ENCODE measurements at places on chromosomes 11 and 22.

GRCh38 chr22:23888615-23889401 lies 5.4 kb upstream of the MIF start:
- no peak for DNase-seq

- DNase-seq, result no peak
These were observed 7.3 kb upstream of the CTSC start for GRCh38 chr11:88344869-88345268.

DNA sequence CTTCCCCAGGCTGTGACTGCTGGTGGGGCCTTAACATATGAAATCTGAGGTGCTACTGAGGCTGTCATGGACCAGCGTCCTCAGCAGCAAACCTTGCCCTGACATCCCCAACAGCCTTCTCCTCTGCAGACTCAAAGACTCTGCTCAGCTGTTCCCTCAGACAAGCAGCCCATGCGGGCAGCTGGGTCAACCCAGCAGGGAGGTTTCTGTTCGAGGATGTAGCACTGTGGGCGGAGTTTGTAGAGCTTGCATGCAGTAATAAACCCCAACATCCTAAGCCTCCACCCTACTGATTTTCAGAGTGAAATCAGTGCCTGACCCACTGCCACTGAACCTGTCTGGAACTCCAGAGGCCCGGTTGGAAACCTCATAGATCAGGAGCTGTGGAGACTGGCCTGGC lies 88.8 kb upstream of the XKR3 start:
- DNase-seq, result no peak

DNA sequence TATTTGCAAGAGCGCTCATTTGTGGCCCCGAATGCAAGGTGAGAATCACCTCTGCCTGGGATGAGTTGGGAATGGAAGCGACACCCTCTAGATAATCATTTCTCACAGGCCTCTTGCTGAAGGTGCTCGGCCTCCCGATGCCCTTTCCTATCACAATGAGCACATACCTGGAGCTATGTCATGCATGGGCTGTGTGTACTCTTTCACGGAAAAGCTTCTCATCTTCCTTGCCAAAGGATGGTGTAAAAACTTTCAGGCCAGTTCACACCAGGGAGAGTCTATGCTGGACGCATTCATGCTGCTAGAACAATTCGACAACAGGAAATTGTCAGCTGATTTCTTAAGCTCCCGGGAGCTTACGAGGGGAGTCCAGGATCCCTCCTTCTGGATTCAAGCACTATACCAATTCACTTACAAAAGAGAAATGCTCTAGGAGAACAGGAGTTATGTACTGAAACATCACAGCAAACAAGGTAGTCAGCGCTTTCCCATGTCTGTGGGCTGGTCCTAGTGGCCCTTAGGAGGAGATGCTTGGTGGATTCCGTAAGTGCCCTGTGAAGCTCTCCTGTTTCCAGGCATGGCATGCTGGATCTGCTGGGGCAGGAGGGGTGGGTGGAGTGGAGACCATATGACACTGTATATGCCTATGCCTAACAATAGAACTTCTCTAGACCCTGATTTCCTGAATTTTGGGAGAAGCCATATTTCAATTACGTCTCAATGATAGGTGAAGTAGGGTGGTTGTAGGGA lies 53.1 kb upstream of the B3GAT1 start:
- no peak for DNase-seq

DNA sequence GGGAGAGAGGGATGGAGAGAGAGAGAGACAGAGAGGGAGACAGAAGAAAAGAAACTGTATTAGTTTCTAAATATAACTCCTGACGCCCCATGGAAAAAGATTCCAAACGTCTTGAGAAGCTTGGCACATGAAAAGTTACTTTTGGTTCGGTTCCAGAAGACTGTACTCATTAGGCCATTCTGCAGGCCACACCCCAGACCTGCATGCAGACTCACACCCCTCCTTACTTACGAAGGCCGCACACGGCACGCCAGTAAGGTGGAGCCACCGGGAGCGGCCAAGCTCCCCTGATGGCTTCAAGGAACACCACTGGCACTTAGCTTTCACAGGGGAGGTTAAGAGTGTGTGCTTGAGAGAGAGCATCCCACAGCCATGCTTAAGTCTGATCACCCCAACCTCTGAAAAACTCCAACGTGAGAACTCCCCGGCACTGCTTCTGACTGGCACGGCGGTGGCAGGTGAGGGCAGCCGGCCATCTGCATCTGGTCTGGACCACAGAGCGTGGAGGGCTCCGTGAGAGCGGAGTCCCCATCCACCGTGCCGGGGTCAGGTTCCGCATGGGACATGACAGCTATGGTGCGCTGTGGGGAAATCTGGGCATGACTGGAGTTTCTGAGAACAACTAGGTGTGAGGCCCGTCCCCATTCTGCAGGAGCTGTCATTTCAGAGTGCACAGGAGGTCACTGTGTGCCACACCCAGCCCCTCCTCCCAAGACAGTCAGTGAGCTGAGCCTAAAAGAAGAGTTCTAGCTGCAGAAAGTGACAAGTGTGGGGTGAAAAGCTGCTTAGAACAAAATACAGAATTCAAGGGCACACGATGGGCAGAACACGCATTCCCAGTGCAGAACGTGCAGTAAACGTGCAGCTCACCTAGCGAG lies 62.4 kb downstream of the MYH9 start:
- no peak for DNase-seq

DNA sequence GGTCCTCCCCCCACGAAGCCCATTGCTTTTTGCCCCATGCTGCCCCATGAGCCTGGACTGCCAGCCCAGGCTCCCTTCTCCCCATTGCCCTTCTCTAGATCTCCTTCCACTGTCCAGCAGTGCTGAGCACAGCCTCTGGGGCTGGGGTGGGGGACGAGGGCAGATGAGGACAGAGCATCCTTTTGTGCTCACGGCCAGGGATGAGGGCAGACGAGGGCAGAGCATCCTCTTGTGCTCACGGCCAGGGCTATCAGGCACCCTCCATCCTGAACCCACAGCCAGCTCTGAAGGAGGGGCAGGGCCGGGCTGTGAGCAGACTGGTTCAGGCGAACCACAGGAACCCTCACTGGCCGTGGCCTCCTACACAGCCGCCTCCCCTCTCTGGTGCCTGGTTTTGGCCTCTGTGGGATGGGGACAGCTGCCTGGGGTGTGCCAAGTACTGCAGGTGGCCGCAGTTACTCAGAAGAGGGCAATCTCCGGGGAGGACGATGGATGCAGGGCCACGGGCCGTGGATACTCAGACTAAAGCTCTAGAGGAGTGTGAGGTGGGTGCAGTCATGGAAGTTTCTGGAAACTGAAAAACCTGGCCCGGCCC lies 1258.8 kb downstream of the BRD1 start:
- DNase-seq, result no peak

- DNase-seq, result no peak
These were observed 163.2 kb downstream of the MSANTD4 start for GRCh38 chr11:105858841-105859240.

GRCh38 chr11:107682171-107682570 lies 29.7 kb downstream of the SLN start:
- DNase-seq, result no peak

GRCh38 chr11:28738549-28738948 lies 630.4 kb downstream of the METTL15 start:
- no peak for DNase-seq
